Activated CD4-positive, alpha-beta T cell treated with anti-CD3 and anti-CD28 coated beads, Interleukin-2, amount 10 ng/mL, durations not matched to agents 24 days and 14 days (primary cell): ENCODE measurements at places on chromosomes 7 and 10. TPM values are rescaled to one million over a fixed set of nuclear protein-coding genes. Genes with fewer than 3 reads are reported as not detected.
A peak's percentile ranks its signal among the peaks of the same experiment; 100 is the strongest.

- DNase-seq = peak; percentile 75
Observed at GRCh38 chr7:94655848-94656657, at the start of gene SGCE. Gene SGCE, minus strand, starts transcription at chr7:94656133. Its CDS starts 35 bp downstream, at chr7:94656098.

DNA sequence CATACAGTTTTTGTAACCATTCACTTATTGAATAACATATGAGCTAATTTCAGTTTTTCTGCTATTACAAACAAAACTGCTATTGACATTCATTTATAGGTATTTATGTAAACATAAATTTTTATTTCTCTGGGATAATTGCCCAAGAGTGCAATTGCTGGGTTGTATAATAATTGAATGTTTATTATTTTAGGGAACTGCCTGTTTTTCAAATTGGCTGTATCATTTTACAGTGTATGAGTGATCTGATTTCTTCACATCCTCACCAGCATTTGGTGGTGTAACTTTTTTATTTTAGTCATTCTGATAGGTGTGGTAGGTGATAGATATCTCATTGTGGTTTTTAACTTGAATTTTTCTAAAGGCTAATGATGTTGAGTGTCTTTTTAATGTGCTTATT, 26.4 kb downstream of the KIF11 start:
- no peak for DNase-seq

SH2D4B gene
- 0.19 and 0.23 TPM in 2 replicates for total RNA-seq

DNA sequence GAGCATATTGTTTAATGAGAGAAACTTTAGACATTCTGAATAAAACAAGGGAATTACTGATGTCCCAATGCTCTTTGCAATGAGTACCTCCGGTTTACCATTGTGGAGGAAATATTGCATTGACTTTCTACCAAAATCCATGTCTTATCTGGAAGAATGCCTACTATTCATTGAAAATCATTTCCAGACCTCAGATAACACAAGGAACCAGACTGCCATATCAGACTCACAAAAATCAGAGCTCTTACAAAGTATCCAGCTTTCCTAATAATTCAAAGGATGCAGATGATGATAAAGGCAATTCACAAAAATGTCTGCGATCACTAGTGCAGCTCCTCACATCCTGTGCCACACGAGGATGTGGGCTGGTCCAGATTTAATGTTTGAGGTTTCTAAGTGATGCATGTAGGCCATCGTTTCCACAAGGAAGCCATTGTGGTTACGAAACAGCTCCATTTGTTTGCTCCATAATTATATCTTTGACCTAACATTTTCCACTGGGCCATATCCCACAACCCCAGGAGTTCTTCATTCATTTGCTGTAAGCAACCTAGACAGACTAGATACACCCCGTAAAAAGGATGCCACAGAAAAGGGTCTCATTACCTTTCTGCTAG, 831.1 kb upstream of the C7orf33 start:
- DNase-seq = no peak

CHST15 gene
- total RNA-seq = 0.16 and 0.36 TPM in 2 replicates

DNA sequence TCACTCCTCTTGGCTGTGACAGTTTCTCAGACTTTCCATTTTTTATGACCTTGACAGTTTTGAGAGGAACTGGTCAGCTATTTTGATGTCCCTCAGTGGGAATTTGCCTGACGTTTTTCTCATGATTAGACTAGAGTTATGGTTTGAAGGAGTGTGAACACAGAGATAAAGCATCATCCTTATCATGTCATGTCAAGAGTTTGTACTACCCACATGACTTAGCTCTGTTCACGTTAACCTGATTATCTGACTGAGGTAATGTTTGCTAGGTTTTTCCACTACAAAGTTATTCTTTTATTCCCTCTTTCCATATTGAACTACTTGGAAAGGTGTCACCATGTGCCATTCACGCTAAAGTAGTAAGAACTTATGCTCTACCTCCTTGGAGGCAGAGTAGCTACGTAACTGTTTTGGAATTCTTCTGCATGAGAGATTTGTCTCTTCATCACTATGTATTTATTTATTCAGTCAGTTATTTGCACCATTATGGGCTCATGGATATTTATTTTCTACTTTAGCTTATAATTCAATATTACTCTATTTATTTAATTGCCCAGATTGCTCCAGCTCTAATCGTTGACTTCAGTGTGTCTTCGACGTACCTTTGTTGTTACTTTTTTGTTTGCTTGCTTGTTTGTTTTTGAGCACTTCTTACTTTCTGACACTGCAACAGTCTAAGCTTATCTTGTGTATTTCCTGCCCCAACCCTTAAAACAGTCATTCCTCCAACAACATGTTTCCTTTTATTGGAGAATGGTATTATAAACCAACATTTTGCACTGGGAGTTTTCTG, 50.4 kb downstream of the CPED1 start:
- DNase-seq = no peak

WDR86 gene
- not detected in 2 replicates for total RNA-seq

FAM13C gene
- not detected in 2 replicates for total RNA-seq

GRCh38 chr10:106775127-106775526, 389.4 kb downstream of the SORCS1 start:
- DNase-seq = no peak

DNA sequence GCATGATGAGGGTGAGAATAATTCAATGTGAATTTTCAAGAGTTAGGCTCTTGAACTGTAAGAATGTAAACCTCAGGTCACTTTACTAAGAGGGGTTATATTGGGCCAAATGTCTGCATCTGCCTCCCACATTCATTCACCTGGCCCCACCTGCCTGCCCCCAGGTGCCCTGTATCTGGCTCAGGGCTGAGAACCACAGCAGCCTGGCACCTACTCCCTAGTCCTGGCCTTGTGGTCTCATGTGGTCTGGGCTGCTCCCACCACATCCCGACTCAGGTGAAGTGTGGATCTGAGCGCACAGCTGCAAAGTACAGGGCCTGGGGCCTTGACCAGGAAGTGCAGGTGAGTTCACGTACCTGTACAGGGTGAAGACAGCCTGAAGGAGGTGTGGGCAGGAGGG, 182.1 kb downstream of the PFKFB3 start:
- no peak for DNase-seq

CAV1 gene
- total RNA-seq = 0.12 and 0.17 TPM in 2 replicates

DNA sequence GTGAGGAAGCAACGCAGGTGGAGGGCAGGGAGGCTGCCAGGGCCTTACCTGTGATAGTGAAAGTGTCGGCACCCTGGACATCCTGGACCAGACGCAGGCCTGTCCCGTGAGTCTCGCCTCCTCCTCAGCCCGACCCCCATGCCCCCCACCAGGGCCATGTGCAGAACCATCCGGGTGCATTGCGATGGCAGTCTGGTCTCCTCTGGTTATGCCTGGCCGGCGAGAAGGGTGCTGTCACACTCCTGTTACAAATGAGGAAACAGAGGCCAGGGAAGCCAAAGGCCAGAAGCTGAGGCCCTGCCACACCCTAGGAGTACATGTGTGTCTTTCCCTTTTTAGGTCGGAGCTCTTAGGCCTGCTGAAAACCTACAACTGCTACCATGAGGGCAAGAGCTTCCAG, 7.2 kb downstream of the DEPP1 start:
- no peak for DNase-seq

PSD gene
- total RNA-seq = 10.4 and 12.1 TPM in 2 replicates

DNA sequence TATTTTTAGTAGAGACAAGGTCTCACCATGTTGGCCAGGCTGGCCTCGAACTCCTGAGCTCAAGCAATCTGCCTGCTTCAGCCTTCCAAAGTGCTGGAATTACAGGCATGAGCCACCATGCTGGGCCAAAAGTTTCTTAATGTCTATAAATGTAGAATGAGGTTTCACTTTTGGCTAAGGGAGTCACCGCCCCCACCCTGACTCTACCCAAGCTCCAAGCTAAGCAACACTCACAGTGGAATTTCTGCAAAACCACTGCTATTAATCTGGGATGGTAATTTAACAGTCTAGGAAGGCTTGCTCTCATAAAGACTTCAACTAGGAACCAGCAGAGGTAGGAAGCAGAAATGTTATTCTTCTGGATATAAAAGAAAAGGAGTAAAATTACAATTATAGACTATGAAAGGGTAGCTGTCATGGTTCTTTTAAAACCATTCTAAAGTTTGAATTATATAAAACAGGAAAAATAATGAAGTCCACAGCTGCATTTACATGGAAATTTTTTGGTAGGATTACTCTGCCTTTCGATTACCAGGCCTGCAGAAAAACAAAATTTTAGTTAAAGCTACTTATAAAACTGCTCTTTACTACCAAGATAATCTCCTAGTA, 211.6 kb downstream of the SFMBT2 start:
- DNase-seq = no peak

UNCX gene
- not detected in 2 replicates for total RNA-seq

DNA sequence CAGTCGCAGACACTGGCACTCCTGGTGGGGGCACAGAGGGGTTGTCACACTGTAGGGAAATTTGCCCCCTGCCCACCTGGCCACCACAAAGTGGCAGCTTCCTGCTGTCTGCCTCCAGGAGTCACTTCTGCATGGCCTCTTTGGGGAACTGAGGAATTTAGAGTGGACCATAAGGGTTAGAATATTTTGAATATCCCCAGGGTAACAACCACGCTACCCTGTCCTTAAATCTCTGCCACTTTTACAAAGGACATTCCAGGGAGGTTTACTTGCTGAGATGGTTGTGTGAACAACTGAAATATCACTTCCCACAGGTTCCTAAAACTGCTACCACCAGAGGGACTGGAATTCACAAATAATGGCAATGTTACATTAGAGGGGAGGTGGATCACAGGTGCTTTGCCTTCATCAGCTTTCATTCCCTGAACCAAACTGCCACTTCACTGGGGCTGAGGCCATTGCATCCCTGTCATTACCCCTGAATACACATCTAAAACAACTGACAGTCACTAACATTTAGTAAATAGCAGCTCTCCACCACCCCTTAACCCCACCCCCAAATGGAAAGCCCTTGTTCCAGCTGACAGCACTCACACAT, 88.1 kb upstream of the IFRD1 start:
- DNase-seq = no peak

GRCh38 chr7:142440906-142441411, 183.1 kb upstream of the PRSS58 start:
- peak; percentile 69 for DNase-seq

- no peak for DNase-seq
Observed at GRCh38 chr7:41007351-41007751, 695.5 kb downstream of the INHBA start.

ZNF365 gene
- total RNA-seq = not detected in 2 replicates

GRCh38 chr7:144019457-144019856, 19.3 kb downstream of the OR6B1 start:
- no peak for DNase-seq

- DNase-seq = no peak
Observed at GRCh38 chr7:23114896-23115295, 9.3 kb downstream of the KLHL7 start.

DNA sequence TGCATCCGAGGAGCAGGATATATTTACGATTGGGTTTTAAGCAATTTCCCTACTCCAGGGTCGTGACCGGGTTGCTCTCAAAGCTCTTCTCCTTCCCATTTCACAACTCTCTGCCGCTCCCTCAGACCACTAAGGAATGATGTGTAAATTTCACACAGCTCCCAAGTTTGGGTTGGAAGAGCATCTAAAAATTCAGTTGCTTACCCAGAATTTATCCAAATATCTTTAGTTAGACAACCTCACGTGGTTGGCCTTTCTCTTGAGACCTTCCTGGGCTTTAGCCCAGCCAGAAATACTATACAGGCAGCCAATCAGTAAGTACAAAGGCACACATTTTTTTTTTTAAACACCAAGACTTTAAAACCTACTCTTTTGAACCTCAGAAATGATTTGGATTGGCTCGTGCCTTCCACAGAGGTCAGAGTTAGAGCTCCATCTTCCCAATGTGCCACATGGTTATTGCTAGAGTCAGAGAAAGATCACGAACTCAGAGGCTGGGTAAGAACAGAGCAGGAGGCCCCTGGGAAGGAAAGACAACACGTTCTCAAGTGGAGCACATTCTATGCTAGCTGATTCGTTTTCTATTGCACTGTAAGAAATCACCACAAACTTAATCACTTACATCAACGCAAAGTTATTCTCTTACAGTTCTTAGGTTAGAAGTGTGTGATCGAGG, 335.4 kb upstream of the MGMT start:
- DNase-seq = no peak

DNA sequence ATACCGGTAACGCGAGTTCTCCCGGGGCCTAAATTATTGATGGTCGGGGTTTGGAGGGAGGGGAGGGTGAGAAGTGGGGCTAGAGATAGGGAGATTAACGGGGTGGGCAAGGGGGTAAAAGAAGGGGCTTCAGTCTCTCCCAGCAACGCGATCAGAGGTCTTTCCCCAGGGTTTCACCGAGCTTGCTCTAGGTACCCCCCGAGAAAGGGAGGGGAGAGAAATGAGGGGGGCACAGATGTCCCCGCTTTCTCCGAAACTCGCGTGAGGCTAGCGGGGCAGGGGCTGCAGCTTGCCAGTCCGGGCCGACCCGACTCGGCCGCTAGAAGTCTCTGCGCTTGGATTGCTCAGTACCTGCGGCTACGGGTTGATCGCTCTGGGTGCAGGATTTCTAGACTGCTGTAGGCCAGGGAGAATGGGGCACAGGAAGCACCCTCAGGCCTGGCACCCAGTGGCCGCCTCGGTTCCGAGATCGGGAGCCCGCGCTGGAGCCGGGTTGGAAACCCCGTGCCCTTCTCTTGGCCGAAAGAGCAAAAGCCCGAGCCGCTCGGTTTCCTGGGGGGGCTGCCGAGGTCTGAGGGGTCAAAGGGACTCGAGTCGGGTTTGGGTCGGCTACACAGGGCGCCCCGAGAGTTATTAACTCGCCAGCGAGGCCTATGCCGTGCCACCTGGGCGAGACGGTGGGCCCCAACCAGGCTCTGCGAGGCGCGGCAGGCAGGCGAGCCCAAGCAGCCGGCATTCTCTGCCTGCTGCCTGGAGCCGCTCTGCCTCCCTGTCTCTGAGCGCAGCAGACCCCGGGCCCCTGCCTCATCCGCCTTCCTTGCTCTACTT, 3.1 kb downstream of the PAX2 start:
- no peak for DNase-seq

SPDYE1 gene
- not detected in 2 replicates for total RNA-seq

DNA sequence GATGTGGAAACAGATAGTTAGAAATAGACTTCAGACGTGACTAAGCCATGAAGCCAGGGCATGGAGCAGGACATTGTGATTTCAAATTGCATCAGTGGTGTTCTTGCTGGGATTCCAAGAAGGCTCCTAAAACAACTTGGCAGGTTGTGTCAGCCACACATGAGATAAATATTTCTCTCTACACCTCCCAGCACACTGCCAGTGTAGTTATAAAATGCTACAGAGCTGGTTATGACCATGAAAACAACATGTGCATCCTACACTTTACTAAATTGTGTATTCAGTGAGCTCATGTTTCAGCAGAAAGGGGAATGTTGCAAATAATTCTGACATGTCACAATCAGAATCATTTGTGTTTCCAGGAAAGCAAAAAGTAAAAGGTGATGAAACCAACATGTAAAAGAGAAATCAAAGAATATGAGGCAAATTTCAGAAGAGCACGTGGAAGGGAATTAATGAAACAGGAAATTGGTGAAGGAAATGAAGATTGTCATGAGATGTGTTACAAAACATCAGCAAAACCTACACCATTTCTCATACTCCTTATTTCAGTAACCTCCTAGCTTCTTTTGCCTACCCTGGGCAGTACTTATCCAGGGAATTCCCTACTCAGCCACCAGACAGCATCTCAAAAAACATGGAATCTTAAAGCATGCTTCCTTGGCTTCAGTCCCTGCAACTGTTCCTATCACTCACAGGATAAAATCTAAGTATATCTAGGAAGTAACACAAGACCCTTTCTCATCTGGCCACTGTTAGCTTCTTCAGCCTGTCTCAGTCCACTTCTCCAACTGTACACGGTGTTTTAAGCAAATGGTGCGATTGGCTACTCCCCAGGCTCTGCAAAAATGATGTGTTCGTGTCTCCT, 5.8 kb upstream of the CYP3A7 start:
- DNase-seq = no peak

COBL gene
- not detected in 2 replicates for total RNA-seq

CRHR2 gene
- not detected in 2 replicates for total RNA-seq

GRCh38 chr7:69791739-69792138, 193.5 kb downstream of the AUTS2 start:
- DNase-seq = no peak
